ENCODE measurements at places on chromosomes 13 and 19. TPM values are rescaled to one million over a fixed set of nuclear protein-coding genes. Genes with fewer than 3 reads are reported as not detected.

Gene TMPRSS9
- 0.12 TPM for total RNA-seq

Gene TEKTIP1
- not detected for total RNA-seq

Gene ZNF77
- total RNA-seq, result 3.2 TPM

Gene ZNF534
- total RNA-seq, result not detected

Gene STOML3
- not detected for total RNA-seq

Gene LIM2
- not detected for total RNA-seq

Gene FGF22
- not detected for total RNA-seq

Gene LILRA1
- 0.65 TPM for total RNA-seq

Gene ATP8A2
- 0.16 TPM for total RNA-seq

Data from omental fat pad (tissue), 4 donors.